ENCODE measurements at places on chromosomes 4 and X.

GRCh38 chr4:152164561-152164960 lies 371.3 kb downstream of the FBXW7 start:
- DNase-seq, result no peak

DNA sequence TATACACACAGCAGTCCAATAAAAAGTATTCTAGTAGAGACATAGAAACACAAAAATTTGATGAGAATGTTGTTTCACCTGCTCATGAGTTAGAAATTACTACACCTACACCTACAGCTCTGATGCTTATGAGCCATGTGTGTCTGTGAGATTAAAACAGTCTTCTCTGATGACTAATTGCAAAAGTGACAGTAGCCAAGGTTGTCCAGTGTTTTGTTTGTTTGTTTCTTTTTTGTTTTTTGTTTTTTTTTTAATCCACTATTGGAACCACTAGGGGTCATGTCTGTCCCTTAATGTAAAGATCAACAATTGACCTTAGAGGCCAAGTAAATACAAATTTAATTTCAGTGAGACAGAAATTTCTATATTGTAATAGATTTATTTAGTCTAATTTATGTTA lies 423.1 kb downstream of the TEX13C start:
- no peak for DNase-seq

DNA sequence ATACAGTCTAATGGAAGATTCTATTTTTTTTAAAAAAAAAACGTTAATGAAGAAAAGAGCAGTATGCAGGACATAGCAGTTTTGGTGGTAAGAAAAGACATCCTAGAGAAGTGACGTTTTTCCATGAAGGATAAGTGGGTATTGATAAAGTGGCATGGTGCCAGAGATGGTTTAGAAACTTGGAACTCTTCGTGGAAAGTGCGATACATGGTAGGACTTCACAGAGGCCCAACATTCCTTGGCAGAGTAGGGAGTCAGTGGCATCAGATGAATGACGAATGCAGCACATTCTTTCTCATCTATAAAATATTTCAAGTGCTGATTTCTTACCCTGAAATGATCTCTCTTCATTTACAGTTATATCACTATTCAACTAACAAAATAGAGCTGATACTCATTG lies 298.7 kb downstream of the CCSER1 start:
- DNase-seq, result no peak

GRCh38 chrX:8305350-8305749 lies 134.3 kb upstream of the VCX2 start:
- DNase-seq, result no peak

DNA sequence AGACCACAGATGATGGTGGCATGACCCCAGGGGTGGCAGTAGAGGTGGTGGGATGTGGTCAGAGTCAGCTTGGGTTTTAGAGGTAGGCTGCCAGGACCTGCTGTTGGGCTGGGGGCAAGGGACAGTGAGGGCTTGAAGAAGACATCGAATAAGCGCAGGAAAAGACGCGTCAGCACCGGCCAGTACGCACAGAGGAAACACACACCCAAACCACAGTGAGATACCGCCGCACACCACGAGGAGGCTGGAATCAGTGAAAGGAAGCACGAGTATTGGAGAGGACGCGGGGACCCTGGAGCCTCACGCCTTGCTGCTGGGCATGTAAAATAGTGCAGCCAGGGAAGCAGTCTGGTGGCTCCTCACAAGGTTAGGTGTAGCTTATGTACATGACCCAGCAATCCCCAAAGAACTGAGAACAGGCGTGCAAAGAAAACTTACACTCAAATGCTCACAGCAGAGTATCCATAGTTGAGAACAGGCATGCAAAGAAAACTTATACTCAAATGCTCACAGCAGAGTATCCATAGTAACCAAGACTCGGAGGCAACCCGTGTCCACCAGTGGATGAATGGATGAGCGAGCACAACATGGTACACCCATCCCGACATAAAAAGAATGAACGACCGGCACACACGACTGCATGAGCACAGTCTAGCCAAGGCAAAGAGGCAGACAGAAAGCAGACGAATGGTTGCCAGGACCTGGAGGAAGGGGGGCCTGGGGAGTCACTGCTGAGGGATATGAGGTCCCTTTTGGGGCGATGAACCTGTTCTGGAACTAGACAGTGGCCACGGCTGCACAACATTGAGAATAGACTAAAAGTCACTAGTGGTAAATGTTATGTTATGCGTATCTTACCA lies 13.3 kb downstream of the PDZD4 start:
- no peak for DNase-seq

- DNase-seq, result no peak
Observed at GRCh38 chrX:11591723-11592346, 73.9 kb downstream of the ARHGAP6 start.

GRCh38 chr4:5014007-5014682 lies 5.1 kb downstream of the CYTL1 start:
- DNase-seq, result no peak

DNA sequence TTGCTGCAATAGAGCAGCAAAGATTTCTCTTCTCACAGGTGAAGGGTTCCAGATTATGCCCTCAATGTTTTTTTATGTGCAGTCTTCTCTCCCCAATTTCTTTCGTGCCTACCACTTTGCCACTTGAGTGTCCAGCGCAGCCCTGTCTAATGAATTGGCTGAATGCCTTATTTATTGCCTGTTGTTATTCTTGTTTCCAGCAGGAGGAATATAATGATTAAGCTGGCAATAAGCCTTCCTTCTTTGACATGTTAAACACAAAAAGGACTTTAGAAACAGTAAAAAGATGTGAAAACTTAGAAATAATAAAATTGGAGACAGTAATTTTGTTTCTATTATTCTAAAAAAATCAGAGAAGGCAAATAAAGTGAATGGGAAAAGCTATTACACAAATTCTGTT lies 34.6 kb upstream of the FRAS1 start:
- no peak for DNase-seq

- DNase-seq, result no peak
Observed at GRCh38 chr4:51843309-51844152, 578 bp downstream of the DCUN1D4 start.

- no peak for DNase-seq
Observed at GRCh38 chr4:40628888-40629287, 776 bp downstream of the RBM47 start.

GRCh38 chr4:81491943-81492342 lies 20.2 kb upstream of the RASGEF1B start:
- no peak for DNase-seq

DNA sequence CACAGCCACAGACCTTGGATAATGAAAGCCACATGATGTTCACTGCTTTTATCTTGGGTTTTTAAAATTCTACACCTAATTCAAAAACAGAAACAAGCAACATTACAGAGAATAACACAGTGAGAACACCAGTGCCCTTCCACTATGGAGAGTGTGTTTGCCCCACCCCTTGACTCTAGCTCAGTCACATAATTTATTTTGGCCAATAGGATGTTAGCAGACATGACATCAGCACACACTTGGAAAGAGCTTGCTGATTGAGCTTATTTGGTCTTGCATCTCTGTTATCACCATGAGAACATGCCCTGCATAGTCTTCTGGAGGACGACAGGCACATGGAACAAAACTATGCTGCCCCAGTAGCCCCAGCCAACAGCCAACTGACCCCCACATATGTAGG lies 118.1 kb downstream of the HNRNPD start:
- no peak for DNase-seq

Measured in NCI-H748 treated with DMSO at 0.1 percent for 48 hours (cell line).